ENCODE measurements at places on chromosomes 1 and 21.

DNA sequence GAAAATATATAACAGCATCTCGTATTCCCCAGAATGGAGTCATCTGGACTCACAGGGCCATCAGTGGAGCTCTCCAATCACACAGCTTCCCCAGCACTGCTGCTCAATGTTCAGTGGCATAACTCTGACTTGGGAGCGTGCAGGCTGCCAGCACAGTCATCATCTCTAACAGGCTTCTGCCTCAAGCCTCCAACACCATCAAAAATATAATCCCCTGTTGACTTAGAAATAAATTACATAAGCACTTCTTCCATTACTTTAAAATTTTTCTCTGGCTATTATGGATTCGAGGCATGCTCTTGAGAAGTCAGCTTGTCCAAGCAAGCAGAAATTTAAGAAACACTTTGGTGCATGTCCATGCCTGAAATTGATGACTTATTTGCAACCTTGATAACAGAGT is 6.2 kb downstream of the DUSP23 start:
- no peak for DNase-seq

GRCh38 chr1:198778049-198778448 is 139.2 kb downstream of the PTPRC start:
- no peak for DNase-seq

DNA sequence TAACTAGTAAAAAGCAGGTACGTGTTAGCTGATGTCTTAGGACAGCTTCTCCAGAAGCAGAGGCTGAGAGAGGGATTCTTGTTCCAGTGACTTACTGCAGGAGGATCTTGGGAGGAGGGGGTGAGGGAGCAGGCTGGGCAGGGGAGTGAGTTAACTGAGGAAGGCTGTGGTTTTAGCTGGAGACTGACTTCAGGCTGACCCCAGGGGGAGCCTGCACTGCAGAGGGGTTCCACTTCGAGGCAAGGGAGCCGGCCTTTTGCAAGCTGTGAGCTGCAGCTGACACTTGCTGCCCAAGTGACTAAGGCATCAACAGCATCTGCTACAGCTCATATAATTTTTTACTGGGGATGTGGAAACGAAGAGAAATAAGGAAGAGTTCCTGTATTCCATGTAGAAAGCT is 50.4 kb upstream of the SOD1 start:
- peak; percentile 37 for DNase-seq

DNA sequence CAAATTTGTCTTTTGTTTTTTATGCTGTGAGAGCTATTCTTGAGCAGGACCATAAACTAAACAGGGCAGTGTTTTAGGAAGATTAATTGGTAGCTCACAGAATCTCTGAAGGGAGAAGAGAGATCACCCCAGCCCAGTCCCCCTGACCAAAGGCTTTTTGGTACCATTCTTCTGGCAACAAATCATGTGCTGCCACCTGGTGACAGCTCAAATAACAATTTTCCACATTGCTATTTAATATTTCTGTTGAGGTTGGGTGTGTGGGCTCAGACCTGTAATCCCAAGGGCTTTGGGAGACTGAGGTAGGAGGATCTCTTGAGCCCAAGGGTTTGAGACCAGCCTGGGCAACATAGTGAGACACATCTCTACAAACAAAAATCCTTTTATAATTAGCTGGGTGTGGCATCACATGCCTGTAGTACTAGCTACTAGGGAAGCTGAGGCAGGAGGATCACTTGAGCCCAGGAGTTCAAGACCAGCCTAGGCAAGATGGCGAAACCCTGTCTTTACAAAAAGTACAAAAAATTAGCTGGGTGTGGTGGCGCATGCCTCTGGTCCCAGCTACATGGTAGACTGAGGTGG is 2.2 kb upstream of the TESK2 start:
- DNase-seq, result peak; percentile 64

GRCh38 chr1:30474818-30475200 is 248.6 kb downstream of the MATN1 start:
- no peak for DNase-seq

Measured in retina (tissue), 1 donor.